ENCODE measurements at places on chromosomes 7 and 10.

DNA sequence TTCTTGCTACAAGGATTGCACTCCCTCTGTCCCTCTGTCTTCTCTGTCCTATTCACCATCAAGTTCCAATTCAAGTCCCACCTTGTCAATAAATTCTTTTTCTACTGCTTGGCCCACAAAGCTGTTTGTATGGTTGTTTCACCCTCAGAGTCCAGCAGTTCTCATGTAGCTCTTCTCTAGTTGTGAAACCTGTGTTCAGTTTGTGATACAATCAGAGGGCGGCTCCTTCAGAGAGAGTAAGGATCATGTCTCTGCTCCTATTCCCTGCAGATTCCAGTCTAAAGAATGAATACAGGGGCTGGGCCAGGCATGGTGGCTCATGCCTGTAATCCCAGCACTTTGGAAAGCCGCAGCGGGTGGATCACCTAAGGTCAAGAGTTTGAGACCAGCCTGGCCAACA, 126.6 kb upstream of the BET1 start:
- DNase-seq = no peak

GRCh38 chr10:67917169-67917568, 32.7 kb downstream of the SIRT1 start:
- no peak for DNase-seq

DNA sequence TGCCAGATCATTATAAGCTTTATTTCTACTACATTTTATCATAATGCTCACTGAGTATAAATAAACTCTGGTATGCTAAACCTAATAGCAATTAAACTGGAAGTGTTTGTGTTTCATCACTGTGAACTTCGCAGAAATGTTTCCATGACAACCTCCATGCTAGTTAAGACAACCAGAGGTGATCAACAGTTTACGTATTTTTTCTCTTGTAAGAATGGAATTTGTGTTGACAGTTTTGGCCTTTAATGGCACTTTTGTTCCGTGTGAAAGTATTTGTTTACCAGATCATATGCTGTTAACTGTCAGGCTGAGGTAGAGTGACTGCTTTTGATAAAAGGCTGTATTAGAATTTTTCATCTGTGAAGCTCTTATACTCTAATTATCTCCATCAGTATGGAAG, 212.1 kb upstream of the PPP1R3A start:
- no peak for DNase-seq

DNA sequence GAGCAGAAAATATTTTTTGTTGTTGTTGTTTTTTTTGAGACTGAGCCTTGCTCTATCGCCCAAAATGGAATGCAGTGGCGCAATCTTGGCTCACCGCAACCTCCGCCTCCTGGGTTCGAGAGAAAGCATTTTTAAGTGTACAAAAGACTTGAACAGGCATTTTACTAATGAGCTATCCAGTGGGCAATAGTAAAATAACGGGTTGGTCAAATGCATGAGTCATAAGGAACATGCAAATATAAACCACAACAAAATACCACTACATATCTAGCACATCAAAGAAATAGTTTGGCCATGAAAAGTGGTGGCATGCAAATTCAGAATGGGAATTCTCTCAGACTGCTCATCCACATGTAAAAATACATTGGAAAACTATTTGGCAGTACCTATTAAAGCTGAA, 71.7 kb upstream of the TMEM106B start:
- DNase-seq = no peak

DNA sequence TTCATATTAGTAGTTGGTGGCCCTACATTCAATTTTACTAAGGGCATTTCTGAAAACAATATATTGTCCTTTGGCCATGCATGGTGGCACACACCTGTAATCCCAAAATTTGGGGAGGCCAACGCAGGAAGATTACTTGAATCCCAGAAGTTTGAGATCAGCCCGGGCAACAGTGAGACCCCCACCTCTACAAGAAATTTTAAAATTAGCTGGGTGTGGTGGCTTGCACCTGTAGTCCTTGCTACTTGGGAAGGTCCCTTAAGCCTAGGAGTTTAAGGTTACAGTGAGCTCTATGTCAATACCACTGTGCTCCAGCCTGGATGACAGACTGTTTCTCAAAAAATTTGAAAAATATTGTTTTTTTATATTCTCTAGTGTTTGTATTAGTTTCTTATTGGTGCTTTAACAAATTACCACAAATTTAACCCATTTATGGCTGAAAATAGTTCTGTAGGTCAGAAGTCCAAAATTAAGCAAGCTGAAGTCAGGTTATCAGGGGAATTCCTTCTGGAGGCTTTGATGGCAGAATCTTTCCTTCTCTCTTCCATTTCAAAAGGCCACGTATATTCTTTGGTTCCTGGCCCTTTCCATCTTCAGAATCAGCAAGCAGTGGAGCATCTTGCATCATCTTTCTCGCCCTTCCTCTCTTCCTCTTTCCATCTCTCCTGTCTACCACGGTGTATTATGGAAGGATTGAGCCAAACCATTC, 12.4 kb downstream of the CBX3 start:
- no peak for DNase-seq

DNA sequence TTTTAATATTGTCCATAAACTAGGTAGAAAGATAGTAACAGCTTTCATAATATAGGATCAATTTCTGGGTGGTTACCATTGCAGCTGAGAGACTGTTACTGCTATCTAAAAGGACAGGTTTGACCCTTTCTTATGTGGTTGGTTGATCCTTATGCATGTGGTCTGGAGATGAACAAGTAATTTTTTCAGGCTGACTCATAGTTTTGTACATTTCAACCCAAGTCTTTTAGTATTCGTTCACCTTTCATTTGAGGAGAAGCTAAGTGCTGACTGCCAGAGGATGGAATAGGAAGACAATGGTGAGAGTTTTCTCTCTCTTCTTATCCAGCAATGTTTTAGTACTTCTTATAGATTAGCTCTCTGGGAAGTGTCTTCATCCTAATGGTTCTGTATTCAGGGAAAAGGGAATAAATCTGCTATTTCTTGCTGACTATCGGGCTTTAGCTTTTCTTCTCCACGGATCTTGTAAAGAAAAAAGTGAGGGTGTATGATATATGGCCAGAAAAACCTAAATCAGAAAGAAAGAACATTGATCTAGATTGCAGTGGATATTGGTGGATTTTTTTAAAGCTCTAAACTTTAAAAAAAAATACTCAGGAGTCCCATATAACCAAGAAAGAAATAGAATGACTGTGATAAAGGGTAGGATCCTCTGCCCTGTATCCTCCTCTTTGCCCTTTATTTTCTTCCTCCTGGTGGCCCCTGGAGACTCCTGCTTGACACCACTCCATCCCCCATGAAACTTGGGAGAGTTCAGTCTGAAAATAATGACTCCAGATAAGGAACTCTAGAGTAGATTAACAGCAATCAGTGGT, 88.0 kb downstream of the CPED1 start:
- peak; percentile 6 for DNase-seq

DNA sequence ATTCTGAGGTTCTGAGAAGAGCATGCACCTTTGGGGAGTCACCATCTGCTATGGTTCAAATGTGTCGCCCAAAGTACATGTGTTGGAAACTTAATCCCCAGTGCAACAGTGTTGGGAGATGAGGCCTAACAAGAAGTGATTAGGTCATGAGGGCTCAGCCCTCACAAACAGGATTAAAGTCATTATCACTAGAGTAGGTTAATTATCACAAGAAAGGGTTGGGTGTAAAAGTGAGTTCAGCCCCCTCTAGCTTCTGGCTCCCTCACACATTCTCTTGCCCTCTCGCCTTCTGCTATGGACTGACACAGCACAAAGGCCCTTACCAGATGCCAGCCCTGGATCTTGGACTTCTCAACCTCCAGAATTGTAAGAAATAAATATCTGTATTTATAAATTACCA, 100.3 kb upstream of the C10orf90 start:
- no peak for DNase-seq

DNA sequence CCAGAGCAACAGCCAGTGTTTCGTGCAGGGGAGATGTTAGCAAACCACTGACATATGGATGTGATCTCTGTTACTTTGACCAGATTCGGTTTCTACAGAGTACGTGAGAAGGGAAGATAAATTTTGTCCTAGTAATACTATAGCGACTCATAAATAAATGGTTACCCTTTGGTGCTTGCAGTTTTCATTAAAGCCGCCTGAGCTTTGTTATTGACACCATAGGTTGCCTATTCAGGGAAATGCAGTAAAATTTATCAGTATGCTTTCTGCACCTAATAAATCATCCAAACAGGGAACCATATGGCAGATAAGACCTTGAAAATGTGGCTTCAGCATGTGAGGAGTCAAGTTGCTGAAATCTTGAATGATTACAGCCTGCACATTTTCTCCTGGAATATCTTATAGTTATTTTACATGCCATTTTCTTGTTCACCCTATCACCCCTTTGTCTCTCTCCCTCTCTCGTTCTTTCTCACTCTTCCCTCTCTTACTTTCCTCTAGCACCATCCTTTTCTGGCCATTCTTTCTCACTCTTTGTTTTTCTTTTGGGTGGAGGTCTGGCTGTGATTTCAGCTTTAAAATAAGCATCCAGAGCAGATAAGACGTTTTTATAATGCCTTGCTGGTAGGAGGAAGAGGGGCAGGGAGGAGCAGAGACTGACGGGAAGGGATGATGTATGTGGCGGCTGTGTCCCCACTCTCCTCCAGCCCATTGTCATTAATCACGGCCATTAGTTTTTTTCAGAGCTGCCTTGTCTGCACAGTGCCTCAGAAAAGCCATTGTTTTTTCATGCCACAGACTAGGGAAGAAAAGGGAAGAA, 182.5 kb downstream of the LRMDA start:
- no peak for DNase-seq

- DNase-seq = no peak
Measured at GRCh38 chr10:48880016-48880705, 59.5 kb downstream of the LRRC18 start.

DNA sequence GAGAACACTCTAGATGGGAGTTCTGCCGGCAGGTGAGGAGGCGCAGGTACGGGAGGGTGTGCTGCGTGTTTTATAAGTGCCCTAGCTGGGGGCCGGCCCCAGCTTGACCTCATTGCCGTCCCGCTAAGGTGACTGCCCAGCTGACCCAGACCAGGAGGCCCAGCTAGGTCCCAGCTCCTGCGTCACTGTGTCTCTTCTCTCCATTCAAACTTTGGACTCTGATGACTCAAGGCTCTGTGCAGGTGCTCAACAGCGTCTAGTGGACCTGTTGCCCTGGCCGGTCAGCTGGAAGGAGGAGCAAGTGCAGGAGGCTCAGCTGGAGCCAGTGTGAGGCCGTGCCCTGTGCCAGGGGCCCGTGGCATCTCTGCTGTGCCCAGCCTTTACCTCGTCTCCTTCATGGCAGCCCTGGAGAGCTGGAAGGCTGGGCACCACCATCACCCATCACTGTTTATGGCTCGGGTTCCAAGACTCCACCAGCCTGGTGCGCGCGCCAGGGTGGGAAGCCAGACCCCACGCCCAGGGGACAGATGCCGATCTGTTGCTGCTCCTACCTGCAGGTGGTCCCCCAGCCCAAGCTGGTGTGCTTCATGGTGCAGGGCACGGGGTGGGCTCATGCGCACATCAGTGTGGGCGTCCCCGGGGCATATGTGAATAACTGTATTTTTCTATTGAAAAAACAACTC, 14.6 kb downstream of the LHPP start:
- DNase-seq = no peak

DNA sequence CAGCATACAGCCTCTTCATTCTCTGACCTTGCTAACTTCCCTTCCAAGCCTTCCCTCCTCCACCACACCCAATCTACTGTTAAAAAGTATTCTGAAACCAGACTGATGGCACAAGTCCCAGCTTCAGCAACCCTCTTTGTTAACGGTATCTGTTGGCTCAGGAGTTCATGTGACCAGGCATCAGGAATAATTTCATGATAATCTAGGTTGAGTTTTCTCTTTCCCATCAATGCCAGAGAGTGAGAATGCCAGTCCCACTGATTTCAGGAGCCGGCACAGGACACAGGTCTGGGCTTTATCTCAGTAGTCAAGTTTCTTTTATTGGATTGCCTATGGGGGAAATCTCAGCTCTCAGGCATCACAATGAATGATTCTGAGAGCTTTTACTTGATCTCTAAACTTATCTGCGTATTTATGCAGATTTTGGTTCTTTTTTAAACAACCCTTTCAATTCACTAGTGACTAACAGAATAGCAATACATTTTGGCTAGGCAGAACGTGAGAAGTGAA, 231.0 kb upstream of the LYZL1 start:
- DNase-seq = no peak

- DNase-seq = no peak
Measured at GRCh38 chr10:60414877-60415585, 25.4 kb upstream of the ANK3 start.

GRCh38 chr7:152989889-152990380, 230.4 kb downstream of the ACTR3B start:
- DNase-seq = no peak

DNA sequence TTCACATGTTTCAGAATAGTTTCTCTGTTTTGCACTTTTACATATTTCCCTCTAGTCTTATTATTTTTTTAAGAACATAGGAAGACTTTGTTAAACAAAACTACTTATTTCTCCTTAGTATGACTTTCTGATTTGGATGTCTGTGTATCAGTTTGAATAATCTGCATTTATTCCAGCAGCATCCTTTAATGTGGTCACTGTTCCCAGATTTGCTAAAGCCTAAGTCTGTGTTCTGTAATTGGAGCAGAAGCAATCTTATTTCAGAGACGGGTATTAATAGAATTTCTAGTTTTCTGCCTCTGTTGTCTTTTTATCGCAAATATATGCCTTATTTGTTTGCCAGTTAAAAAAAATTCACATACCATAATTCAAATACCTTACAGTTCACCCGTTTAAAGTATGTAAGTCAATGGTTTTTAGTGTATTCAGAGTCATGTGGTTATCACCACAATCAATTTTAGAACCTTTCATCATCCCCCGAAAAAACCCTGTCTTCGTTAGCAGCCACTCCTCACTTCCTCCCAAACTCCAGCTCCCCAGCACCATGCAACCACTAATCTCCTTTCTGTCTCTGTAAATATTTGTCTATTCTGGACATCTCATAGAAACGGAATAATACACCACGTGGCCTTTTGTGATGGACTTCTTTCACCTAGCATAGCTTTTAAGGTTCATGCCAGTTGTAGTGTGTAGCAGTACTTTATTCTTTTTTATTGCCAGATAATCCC, 58.7 kb downstream of the INPP5F start:
- peak; percentile 48 for DNase-seq

GRCh38 chr7:15643000-15643705, 43.3 kb downstream of the MEOX2 start:
- DNase-seq = no peak

DNA sequence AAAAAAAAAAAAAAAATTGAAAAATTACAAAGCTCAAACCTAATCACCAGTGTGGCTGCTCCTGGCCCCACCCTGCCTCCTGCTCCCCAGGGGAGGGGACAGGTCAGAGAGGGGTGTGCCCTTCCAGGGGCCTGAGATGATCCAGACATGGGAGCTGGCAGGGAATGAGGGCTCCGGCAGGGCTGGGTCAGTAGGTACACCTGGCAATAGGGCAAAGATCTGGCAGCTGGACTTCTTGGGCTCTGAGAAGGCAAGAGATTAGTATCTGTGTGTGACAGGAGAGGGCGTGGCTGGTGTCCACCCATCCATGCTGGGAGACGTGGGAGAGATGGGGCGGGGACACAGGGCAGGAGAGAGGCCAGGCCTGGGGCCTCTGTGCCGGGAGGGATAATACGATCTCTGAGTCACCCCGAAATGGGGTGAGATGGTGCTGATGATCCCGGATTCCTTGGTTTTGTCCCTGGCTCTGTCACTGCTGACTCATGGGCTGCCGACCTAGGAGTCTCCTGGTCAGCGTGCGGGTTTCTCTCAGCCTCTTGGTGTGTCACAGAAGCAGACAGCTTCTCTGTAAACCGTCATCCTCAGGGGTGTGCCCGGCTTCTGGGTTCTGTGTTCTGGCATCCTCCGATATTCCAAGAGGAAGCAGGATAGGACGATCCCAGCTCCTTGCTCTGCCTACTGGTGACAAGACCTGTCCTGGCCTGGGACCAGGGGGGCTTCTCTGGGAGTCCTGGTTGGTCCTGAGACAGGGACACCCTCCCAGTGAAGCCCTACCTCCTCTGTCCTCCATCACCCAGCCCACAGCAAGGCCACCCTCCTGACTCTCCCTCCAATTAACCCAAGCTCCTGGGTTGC, 8.2 kb upstream of the CLDN4 start:
- no peak for DNase-seq

Measured in activated CD4-positive, alpha-beta T cell treated with anti-CD3 and anti-CD28 coated beads, Interleukin-2, amount 50 U/mL, for 16 hours (primary cell).